ENCODE measurements at places on chromosomes 16 and 17.

GRCh38 chr16:58440131-58440530, 47.9 kb downstream of the GINS3 start:
- no peak for DNase-seq

DNA sequence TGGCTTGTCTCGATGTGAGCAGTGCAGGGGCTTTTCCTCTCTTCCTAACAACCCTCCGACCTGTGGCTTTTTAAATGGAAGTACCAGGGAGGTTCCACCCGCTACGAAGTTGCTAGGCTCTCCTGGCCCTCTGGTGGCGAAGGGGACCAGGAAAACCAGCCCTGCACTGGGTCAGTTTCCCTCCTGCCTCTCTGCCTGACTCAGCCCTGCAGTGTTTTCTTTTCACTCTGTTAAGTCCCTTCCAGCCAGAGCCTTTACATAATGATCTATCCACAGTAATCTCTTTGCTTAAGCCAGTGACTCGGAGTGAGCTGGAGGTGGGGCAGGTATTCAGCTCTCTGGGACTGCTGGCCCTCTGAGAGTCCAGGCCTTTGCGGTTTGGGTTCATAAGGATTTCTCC, 331.3 kb upstream of the EEF2KMT start:
- DNase-seq: no peak

DNA sequence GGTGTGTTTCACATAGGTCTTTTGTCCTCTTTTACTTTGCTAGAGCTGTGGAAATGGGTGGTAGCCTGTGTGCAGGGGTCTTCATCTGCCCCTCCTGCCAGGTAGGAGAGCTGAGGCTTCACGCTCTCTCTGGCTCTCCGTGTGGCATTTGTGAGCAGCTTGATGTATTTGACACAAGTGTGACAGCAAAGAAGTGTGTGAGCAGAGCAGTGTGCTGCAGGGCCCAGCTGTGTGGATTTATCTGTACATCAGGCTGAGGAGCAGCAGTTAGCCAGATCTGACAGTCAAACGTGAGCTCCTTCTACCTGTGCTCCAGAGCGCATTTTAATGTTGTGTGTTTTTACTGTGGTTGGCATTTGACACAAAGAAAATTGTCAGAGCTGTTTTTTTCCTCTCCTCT, 101.8 kb downstream of the FTO start:
- DNase-seq: no peak

- no peak for DNase-seq
Observed at GRCh38 chr17:73224237-73224636, 31.4 kb downstream of the COG1 start.

- no peak for DNase-seq
Observed at GRCh38 chr17:81527591-81528383, at the start of gene FSCN2. TSS of gene FSCN2 (plus strand) at chr17:81528377. CDS start at chr17:81528532, 155 bp downstream.

DNA sequence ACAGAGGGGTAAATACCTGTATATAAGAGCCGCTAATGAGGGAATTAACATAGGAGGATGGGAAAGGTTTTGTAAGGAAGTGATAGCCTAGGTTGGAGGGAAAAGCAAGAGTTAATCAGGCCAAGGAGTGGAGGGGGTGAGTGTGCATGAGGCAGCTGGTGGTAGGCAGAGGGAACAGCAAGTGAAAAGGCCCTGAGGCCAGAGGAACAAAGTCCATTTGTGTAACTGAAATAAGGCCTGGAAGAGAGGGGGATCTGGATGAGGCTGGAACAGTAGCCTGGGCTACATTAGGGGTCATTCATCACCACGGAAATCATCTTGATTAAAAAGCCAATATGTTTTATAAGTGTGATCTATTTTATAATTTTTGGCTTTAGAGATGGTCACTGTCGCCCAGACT, 45.7 kb downstream of the FZD2 start:
- no peak for DNase-seq

DNA sequence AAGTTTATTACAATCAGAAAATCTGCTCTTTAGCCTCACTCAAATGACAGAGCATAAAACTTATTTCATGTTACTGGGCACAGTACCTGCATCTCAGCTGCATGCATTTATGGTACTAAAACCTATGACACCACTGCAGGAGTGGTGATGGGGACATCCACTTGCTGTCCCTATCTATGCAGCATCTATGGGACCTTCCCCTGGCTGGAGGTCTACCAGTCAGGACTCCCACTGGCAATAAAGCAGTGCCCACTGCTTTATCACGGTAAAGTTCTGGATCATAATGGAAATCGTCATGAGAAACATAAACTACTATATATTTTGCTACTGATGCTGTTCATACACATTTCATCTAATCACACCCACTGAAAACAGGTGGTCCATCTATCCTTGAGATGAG, 26.2 kb downstream of the NSMCE1 start:
- no peak for DNase-seq

GRCh38 chr17:40564883-40565768, at the start of gene CCR7:
TSS of gene CCR7 (minus strand) at chr17:40565472. CDS start at chr17:40565409, 63 bp downstream.
- DNase-seq: no peak

GRCh38 chr17:45382226-45382625, 50.4 kb downstream of the ARHGAP27 start:
- DNase-seq: no peak

GRCh38 chr17:19316761-19317358, 45.7 kb downstream of the B9D1 start:
- DNase-seq: no peak

- no peak for DNase-seq
Observed at GRCh38 chr16:23516366-23517137, 6.3 kb upstream of the GGA2 start.

DNA sequence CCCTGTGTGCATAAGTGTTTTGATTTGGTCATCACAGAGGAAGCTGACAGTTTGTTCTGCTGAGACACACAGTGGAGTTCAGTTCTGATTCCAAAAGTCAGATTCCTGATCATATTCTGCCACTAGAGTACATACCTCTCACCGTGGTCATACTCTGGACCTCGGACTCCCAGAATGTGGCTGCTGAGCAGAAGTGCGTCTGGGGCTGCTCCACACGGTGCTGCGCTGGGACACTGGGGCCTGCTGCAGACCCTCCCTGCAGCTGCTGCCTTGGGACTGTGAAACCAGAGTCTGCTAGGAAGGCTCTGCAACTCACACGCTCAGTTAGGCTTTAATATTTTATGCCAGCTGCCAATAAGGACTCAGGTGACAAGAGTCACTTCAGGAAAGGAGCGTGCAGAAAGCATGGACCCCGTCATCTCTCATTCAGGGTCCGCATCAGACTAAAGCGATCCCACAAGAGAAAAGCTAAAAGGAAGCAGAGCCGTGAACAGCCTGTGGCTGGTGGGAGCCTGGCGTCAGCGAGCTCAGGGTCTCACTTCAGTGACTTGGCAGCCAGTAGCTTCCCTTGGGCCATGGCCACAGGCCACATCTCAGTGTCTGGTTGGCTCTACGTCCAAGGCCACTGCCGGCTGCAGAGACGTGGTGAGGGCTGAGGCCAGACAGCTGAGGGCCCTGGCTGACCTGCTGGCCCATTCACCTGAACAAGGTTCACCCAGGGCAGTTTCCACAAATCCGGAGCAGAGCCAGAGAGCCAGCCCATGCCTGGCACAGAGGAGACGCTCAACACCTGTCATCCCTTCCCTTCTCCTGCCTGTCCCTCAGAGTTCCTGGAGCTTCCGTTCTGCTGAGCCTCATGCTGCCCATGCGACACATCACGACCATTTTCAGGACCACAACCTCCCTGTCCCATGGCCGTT, 24.7 kb upstream of the KIFC3 start:
- peak; percentile 67 for DNase-seq

DNA sequence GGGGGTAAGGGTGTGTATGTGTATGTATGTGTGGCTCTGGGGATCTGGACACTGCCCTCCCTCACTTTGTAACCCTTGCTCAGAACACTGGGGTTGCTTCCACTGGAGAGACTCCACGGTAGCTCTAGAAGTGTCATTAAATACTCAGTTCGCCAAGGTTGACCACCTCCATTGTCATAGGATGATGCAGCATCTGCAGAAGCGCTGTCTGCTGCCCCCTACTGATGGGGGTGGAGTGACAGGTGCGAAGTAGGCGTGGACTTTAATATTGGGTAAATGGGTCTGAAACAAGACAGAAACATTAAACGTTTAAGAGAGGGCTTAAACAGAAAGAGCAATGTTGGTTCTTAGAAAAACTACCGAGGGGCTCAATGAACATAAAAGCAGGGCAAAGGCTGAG, 35.5 kb upstream of the STAC2 start:
- DNase-seq: no peak

GRCh38 chr16:57863434-57864160, 61.3 kb upstream of the KIFC3 start:
- DNase-seq: peak; percentile 71

GRCh38 chr16:3094289-3095027, 4.6 kb downstream of the ZSCAN10 start:
- no peak for DNase-seq

DNA sequence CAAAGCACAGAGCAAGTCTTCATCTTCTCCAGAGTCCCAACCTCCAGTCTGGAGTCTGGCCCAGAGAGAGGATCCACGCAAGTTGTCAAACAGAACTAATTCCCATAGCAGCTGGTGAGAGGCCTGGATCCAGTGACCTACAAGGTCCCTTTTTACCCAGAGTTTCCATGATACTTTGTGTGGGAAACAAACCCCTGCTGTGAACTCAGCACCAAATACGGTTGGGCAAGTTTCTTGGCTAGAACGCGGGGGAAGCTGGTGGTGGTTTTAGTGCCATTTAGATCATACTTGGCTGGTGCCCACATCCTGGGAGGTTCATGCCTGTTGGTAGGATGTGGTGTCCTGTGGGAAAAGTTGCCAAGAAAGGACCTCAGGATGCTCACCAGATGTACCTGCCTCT, 18.1 kb downstream of the TMC7 start:
- DNase-seq: no peak

DNA sequence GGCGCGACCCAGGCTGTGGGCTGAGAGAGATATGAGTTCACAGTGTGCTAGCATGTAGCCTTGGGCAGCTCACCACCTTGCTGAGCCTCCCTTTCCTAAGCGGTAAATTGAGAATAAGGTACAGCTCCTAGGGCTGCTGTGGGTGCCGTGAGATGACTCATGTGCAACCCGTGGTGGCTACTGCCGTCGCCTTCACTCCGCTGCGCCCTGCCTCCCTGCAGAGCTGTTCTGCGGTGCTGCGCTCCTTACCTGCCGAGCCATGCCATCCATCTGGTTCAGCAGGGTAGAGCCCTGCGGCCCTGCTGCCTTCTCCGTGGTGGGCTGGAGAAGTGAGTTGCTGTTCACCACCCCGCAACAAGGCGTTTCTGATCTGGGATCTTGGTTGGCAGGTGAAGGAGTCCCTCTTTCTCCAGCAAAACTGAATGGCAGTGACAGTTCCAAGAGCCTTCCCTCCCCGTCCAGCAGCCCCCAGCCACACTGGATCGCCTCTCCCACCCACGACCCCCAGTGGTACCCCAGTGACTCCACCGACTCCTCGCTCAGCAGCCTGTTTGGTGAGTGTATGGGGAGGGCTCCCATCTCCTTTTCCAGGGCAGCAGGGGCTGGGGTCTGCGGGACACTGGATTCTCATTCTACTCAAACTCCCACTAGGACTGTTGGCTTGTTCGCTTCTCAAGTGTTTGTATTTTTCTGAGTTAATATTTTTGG, 9.3 kb upstream of the JPT2 start:
- DNase-seq: peak; percentile 15

GRCh38 chr16:20879175-20880040, 20.8 kb downstream of the DCUN1D3 start:
- no peak for DNase-seq

DNA sequence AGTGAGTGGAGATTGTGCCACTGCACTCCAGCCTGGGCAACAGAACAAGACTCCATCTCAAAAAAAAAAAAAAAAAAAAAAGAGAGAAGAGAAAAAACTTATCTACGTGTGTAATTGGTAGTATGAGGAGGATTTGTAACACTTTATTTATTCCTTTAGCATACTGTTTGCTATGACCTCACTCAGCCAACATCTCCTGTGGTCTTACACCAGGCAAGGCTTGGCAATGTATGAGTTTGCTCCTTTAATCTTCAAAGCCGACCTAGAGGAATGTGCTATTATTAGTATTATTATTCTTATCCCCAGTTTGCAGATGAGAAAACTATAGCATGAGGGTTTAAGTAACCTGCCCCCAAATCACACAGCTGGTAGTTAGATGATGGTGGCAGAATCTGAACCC, 35.8 kb upstream of the HAPSTR1 start:
- DNase-seq: no peak

- DNase-seq: no peak
Observed at GRCh38 chr17:38719943-38720641, 10.0 kb upstream of the CISD3 start.

DNA sequence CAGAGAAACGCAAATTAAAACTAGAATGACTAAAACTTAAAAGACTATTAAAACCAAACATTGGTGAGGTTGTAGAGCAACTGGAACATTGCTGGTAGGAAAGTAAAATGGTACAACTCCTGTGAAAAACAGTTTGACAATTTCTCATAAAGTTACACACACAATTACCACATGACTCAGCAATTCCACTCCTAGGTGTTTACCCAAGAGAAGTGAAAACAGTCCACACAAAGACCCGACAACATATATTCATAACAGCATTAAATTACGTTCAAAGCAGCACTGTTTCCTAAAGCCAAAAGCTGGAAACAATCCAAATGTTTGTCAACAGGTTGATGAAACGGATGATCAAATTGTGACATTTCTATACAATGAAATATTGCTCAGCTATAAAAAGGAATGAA, 26.5 kb upstream of the ALOX12 start:
- no peak for DNase-seq

DNA sequence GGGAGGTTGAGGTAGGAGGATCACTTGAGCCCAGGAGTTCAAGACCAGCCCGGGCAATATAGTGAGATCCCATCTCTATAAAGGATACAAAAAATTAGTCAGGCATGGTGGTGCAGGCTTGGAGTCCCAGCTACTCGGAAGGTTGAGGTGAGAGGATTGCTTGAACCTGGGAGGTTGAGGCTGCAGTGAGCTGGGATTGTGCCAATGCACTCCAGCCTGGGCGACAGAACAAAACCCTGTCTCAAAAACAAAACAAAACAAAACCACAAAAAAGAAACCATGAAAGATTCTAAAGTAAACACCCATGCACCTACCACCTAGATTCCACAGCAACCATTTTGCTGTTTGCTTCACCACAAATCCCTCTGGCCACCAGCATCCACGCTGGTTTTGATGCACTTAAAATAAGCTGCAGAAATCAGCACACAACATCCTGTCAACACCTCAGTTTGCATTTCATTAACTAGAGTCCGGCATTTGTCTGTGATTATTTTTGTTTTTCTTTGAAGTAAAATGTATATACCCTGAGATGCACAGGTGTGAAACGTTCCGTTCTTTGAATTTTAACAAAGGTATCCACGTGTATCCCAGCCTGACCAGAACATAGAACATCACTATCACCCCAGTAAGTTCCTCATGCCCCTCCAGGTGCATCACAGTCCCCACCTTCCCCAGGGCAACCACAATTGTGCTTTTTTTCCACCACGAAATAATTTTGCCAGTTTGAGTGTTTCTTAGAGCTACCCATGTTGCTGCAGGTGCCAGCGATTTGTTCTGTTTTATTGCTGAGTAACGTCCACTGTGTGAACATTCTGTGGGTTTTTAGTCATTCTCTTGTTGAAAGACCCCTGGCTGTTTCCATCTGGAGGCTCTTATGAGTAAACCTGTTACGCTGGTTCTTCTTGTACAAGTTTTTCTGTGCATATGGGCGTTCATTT, 191.5 kb downstream of the SEC14L1 start:
- peak; percentile 24 for DNase-seq

- no peak for DNase-seq
Observed at GRCh38 chr17:48126532-48126850, 18.9 kb downstream of the SNX11 start.

- no peak for DNase-seq
Observed at GRCh38 chr16:4017807-4018206, 98.4 kb downstream of the ADCY9 start.
